Fibroblast of gingiva (primary cell): ENCODE measurements at places on chromosomes 13 and 19.

- DNase-seq = no peak
Measured at GRCh38 chr19:44345959-44346358, 10.5 kb downstream of the ZNF112 start.

DNA sequence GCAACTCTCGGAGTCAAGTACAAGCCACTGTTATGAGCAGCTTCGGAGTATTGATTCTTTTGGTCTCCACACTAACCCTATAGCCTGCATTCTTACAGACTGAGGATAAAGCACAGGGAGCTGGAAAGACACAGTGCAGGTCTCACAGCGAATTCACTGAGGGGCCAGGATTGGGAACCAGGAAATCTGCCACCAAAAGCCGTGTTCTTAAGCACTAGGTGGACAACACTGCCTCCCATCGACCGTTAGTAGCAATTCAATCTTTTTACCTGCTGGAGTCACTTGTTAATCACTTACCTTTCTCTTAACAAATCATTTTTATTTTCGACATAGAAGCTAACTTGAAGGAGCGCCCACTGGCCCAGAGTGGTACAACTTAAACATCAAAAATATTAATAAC is 6.3 kb downstream of the PMIS2 start:
- DNase-seq = no peak

- no peak for DNase-seq
Measured at GRCh38 chr19:27906081-27906480, 1306.9 kb downstream of the UQCRFS1 start.

GRCh38 chr13:43085545-43085944 is 62.2 kb downstream of the DNAJC15 start:
- DNase-seq = peak; percentile 41

DNA sequence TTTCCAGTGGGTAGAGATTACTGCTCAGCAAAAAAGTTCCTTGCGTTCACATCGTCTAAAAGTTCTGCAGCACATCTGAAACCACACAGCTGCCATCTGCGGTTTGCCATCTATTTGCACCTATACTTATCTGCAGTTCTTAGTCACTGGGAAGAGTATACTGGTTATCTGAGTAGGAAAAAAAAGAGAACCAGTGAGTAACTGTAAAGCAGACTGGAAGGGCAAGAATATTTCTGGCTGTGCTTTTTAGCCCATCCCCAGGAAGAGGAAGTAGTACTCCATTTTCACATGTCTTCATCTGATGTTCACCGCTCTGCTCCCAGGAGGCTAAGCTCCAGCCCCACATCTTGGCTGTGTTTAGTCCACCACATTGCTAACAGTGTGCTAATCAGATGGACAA is 35.6 kb downstream of the EFNB2 start:
- no peak for DNase-seq

DNA sequence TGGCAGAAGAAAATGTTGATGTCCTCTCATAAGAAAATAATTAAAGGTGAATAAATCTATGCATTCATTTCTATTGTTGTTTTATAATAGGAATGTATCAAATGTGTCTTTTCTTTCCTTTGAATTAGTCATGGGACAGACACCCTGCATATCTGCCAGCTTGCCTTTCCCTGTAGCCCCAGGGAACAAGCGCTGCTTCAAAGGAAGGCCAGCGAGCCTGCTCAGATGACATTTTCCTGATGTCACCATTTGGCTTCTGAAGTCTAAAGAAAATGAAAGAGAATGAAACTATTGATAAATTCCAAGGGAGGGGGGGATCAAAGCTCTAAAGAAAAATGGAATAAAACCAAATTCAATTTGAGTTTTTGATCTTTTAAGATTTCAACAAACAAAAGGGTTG is 574.8 kb downstream of the IRS2 start:
- DNase-seq = peak; percentile 60

DNA sequence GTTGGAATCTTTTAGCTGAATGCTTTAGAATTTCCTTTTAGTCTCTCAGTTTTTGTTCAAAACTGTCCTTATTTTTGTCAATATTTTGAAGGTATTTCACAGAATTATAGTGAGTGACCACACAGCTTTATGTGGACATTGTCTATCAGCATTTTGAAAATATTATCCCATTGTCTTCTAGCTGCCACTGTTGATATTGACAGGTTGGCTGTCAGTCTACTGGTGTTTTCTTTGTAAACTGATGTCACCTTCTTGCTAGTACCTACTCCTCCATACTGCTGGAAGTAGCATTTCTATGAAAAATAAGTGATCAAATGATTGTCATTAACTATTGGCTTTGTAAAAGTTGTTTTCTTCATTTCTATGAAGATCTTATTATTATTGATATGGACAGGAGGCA is 256.8 kb downstream of the KLF12 start:
- no peak for DNase-seq

DNA sequence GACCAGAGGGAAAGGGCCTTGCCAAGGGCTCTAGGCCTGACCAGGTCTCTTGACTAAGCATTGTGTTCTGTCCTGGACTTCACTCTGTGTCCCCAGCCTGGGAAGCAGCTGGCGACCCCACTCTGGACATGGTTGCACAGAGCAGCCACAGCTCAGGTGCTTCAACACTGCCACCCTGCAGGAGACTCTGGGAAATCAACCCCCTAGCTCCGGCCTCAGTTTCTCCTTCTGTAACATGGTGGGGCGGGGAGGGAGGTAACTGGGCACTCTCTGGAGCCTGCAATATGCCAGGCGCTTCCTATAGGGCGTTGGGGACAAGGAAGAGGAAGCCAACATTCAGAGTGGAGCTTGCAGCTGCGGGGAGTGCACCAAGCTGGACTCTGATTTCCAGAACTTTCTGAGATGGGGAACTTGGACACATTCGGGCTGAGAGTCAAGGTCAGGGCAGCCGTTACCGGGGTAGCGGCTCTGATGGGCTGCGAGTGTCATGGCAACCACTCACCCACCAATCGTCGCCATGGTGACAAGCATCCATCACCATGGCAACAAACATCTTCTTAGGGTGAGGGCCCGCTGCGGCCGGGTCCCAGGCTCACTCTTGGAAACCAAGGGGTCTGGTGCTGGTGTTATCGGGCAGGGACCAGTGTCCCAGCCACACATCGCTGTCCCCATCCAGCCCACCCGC is 12.8 kb downstream of the F2RL3 start:
- no peak for DNase-seq

DNA sequence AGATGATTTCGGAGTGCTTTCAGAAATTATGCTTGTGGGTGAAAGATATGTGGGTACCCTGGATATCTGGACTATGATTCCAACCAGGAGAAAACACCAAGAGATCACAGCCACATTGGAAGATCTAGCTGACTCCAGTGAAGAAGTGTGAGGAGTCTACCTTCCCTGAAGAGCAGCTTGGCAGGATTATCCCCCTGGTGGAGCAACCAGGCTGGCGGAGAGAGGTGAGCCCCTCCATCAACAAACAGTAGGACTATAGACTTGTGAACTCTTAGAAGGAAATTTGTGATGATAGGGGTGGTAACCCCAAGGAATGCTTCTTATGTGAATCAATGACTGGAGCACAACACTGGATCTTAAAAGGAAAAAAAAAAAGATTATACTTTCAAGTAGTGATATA is 47.8 kb upstream of the DIAPH3 start:
- no peak for DNase-seq

DNA sequence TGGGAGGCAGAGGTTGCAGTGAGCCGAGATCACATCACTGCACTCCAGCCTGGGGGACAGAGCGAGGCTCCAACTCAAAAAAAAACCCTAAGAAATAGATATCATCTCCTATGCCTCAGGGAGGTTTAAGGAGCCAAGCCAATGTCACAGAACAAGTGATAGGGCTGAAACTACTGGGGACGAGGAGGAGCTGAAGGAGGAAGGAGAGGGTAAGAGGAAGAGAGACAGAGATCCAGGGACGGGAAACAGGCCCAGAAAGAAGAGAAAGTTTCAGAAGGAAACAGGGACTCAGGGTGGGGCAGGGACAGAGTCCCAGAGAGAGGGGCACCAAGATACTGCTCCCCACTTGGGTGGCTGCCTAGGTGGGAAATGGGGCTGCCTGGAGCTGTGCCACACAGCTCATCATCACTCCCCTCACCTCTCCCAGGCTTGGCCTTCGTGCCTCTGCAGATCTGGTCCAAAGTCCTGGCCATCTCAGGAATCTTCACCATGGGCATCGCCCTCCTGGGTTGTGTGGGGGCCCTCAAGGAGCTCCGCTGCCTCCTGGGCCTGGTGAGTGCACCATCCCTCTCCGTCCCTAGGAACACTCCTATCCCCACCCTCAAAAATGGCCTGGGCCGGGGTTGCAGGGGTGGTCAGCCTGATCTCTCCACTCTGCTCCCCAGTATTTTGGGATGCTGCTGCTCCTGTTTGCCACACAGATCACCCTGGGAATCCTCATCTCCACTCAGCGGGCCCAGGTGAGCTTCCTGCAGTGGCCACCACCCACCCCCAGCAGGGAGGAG is 1.5 kb downstream of the CD37 start:
- no peak for DNase-seq

GRCh38 chr19:1884291-1884718 is 991 bp downstream of the ABHD17A start:
- no peak for DNase-seq

- DNase-seq = no peak
Measured at GRCh38 chr13:73162912-73163911, 104.4 kb downstream of the KLF5 start.

- DNase-seq = no peak
Measured at GRCh38 chr19:55340784-55341147, 1.1 kb downstream of the KMT5C start.
